NCI-H2081 treated with DMSO at 0.1 percent for 48 hours (cell line): ENCODE measurements at places on chromosomes 12 and 14.

DNA sequence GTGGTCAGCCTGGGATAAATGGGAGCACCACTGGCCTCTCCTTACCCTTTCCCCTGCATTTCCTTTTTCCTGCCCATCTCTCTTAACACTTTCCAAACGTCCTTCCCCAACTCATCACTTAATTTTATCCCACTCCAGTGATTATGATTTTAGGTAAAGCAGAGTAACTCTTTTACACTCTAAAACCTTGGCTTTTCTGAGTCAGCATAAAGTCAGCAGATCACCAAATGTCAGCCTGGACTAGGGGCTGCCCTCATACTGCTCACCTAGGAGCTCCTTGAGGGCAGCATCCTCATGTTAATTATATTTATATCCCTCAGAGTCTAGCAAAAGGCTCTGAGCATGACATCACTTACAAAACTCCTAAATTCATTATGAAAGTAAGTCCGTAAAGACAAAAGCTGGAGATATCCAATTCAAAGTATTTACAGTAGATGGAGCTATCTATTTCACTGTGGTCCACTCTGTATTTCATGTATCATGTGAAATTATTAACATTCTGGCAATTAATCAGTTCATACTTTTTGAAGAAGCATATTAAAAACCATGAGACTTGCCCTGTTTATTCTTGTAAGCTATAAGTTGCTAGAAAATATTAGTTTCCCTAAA is 17.0 kb upstream of the DICER1 start:
- no peak for DNase-seq

GRCh38 chr12:122421821-122422729 is at the start of gene CLIP1:
Gene CLIP1 (minus strand): TSS chr12:122422669. CDS start chr12:122380452, 42,217 bp downstream.
- no peak for DNase-seq

- DNase-seq = no peak
Observed at GRCh38 chr12:7833831-7834230, 38.9 kb downstream of the SLC2A14 start.

DNA sequence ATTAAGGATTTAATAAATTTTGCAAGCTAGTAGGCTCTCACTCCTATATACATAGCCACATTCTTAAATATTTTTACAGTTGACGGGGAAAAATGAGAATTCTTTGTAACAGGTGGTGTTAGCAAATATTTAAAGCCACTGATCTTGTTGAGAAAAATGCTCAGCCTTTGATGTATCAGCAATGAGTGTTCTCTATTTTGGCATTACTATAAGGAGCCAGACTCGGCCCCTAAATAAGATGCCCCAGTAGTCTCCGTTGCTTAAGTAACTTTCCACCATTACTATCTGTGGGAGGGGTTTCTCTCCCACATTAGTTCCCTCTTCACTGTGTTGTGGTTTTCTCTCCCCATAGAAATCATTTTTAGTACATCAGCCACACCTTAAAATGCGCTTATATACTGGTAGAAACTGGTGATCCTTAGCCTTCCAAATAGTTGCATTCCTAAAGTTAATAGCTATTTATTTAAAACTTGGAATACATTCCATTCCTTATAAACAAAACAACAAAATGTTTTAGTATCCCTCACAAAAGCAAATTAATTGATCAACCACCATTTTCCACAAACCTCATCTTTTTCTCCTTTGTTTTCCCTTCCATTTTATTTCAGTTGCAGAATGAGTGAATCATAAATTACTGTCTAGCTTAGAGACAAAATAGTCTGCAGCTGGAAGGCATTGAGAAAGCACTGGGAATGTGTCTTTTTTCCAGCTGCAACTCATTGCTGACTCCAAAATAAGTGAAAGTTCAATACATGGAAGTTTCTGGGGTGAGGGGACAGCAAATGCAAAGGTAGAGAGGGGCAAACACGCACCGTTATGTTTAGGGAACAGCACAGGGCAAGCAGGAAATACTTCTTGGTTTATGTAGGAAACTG is 84.7 kb upstream of the FERMT2 start:
- no peak for DNase-seq

DNA sequence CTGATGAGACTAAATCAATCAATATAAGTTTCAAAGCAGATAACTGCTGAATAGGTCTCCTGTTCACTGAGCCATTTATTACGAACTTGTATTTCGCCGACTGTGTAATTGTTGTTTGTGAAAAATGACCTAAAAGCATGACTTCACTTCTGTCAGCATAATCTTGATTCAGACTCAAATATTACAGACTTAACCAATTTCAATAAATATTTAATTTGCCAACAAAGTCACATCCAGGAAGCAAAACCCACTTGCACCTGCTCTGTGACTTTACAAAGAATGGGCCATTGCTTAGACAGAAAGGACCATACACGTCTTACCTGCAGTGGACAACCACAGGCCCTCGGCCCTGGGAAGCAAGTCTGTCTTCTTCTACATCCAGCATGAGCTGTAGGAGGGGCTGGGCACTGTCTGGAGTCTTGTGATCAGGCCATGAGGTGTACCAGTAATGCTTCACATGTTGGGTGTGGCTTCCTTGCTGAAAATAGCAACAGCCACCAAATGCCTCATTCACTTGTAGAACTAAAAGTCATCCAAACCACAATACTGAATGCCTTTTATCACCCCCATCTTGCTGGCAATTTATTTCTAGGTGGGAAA is 23.5 kb upstream of the PTPRB start:
- no peak for DNase-seq

DNA sequence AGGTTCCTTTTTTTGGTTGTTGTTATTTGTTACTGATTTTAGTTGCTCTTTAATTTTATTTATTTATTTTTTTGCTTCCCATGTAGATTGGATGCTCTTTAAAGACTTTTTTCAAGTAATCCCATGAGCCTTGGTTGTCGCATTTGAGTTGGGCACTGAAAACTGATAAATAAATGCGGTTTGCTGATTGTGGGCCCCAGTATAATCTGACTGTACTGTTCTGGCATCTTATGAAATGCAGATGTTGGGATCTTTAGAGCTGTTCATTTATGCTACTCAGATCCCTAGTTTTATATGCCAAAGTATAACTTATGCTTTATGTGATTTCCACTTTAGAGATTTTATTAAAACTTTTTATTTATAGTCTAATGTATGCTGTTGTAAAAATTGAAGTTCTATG is 33.3 kb downstream of the WNK1 start:
- DNase-seq = no peak

- no peak for DNase-seq
Observed at GRCh38 chr12:124170760-124171159, 124.1 kb upstream of the RFLNA start.

DNA sequence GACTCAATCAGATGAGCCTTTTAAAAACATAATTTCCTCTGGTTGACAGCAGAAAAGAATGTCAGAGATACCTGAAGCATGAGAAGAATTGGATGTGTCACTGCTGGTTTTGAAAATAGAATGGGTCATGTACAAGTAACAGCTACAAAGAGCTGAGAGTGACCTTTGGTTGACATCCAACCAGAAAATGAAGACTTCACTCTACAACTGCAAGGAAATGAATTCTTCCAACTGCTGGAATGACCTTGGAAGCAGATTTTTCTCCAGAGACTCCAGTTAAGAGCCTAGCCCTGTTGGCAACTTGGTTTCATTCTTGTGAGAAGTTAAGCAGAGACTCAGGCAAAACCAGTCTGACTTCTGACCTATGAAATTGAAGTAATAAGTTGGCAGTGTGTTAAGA is 505.9 kb downstream of the SLC16A7 start:
- no peak for DNase-seq

DNA sequence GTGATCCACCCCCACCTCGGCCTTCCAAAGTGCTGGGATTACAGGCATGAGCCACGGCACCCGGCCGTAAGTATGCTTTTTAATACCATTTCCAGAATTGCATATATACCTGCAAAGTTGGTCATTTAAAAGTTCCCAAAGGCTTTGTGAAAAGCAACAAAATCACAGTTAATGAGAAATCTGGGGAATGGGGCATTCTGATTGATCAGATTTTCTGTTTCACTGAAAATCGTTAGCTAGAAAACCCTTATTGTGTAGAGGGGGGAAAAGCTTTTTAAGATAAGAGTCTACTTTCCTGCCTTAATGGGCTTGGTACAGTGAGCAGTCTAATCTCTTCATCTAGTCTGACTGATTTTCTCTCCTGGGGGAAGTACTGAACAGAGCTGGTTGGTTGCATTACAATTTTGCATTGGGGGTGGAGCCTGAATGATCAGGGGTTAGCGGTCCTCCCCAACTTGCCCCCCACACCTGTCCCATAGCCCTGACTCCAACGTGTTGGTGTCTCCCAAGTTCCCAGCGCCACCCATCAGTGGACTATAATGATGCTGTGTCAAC is 23.8 kb downstream of the IL31 start:
- DNase-seq = no peak

GRCh38 chr14:53528185-53528671 is 375.1 kb upstream of the DDHD1 start:
- DNase-seq = no peak
